ENCODE measurements at places on chromosomes 12 and 14. TPM values are rescaled to one million over a fixed set of nuclear protein-coding genes. Genes with fewer than 3 reads are reported as not detected.

TAS2R30 gene
- 1.4 TPM for total RNA-seq

DNA sequence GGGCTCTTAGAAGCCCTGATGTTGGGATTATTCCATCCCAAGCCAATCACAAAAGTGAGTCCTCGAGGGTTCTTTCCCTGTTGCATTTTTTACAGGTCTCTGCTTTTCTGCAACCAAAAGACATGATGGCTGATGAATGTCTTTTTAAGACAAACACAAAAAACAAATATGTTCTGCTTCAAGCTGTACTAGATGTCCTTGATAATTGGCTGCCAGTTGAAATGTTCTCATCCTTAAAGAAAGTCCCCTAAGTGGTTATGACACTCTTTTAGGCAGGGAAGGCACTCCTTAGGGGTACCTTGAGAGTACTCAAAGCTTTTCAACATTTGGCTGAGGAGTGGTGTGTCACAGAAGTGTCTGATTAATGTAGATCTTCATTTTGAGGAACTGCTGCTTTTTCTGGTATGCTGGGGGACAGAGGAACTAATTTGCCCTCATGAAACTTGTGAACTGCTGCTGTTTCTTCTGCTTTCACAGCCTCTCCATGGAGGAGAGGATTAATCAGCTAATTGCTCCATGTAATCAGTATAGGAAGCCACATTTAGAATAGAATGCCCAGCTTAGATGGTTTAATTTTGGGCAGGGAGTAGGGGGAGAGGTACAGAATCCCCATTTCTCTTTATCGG is 22.8 kb upstream of the IGF1 start:
- DNase-seq = no peak

DNA sequence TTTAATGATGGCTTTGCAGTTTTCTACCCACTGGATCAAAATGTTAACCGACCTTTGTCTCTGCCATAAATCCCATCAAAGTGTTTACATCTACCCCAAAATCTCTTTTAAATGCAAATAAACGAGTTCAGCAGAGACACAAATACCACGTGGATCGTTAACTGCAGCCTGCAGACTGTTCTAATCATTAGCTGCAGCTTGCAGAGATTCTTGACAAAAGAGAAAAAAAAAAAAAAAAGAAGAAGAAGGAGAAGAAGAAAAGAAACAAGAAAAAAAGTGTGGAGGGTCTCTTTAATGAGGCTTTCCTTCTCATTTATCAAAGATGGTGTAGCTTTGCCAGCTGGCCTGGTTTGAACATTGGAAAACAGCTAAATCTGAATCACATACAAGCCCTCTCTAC is 275.7 kb downstream of the NEDD1 start:
- no peak for DNase-seq

IL22 gene
- not detected for total RNA-seq

DNA sequence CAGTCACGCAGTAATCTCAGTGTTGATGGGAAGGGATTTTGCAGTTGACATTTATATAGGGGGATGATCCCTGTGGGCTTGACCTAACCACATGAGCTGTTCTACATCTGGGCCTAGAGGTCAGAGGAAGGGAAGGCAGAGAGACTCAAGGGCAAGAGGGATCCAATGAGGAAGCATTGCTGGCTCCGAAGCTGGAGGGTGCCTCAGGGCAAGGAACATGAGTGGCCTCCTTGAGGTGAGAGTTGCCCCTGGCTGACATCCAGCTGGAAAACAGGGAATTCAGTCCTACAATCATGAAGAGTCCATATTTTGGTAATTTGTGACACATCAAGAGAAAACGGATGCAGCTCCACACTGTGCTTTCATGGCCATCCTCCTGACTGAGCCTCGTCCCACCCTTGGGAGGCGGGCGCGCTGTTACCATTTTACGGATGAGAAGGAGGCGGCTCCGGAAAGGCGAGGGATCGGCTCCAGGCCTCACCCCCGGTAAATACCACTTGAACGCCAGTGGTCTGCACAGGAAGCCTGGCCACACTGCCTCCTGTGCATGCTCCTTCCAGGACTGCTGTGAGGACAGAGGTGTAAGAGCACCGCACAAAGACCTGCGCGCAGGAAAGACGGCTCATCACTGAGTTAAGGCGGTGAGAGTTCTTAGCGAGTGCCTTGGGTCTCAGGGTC is 18.5 kb upstream of the FKBP4 start:
- no peak for DNase-seq

GRCh38 chr14:21039585-21040369 is 2.4 kb upstream of the RNASE7 start:
- no peak for DNase-seq

PLXNC1 gene
- total RNA-seq = 1.1 TPM

DNA sequence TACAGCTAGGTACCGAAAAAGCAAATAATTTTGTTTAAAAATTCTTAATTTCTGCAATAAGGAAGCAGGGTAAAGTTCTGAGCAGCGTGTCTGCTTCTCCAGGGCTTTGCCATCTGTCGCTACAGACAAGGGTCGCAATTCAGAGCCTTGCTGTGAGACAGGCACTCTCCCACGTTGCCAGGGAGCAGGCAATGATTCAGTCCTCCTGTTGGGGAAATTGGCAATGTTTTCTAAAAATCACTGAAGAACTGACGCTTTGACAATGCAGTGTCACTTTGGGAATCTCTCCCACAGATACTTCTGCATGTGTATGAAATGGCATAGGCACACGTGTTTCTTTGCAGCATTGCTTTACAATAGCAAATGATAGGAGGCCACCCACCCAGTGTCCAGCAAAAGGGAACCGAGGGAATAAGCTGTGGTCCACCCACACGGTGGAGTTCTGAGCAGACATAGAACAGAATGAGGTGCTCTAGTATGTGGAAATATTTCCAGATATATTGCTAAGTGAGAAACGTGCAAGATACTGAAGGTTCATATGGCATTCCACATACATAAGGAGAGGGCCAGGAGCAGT is 16.0 kb upstream of the HIP1R start:
- DNase-seq = no peak

DNA sequence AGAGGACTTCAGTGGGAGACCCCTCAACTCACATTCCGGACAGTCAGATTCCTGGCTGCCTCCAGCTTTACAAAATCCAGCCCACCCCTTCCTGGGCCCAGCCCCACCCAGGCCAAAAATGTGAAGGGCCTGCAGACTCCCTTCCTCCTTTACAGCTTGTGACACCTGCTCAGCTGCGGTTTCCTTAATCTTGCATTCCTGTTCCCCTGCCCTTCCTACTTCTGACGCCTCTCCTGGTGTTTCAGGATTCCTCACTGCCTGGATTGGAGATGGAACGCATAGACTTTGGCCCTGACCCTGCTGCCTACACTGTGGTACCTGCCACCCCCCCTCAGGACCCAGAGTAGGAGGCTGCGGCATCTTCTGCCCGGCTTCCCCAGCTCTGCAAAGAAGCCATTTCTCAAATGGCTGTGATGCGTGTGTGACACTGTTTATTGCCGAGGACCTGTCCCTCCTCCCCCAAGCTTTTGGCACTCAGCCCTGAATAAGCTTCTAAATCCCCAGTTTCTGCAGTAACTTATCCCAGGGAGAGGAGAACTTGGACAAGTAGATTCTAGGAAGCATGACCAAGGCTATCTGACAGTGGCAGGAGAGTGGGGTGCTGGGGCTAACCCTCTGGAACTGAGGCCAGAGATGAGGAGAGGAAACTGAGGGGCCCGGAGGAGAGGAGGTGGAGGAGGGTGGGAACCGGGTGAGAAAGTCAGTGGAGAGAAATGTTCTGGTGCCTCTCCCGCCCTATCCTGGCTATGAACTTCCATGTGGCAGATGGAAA is 24.9 kb upstream of the BCDIN3D start:
- DNase-seq = no peak

GRCh38 chr12:76927170-76927784 is 48.5 kb upstream of the CSRP2 start:
- DNase-seq = peak; percentile 56

DNA sequence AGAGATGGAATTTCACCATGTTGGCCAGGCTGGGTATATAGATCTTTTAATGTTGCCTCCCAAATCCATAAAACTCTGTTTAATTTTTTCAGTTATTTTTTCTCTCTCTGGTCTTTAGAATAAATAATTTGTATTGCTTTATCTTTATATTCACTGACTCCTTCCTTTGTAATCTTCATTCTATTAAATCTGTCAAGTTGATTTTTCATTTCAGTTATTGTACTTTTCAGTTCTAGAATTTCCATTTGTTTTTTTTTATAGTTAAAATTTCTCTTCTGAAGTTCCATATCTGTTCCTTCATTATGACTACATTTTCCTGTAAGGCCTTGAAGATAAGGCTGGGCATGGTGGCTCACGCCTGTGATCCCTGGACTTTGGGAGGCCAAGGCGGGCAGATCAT is 13.6 kb upstream of the SPPL3 start:
- no peak for DNase-seq

DNA sequence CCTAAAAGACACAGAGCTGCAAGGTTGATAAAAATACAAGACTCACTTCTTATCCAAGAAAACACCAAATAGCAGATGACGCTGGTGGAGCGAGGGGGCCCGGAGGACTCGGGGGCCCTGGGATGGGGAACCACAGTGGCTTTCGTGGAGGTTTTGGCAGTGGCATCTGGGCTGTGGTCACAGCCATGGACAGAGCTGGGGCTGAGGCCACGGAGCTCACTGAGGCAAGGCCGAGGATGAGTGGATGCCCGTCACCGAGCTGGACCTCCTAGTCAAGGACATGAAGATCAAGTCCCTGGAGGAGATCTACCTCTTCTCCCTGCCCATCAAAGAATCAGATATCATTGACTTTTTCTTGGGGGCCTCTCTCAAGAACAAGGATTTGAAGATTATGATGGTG is 117.2 kb downstream of the PTPRO start:
- DNase-seq = no peak

DNA sequence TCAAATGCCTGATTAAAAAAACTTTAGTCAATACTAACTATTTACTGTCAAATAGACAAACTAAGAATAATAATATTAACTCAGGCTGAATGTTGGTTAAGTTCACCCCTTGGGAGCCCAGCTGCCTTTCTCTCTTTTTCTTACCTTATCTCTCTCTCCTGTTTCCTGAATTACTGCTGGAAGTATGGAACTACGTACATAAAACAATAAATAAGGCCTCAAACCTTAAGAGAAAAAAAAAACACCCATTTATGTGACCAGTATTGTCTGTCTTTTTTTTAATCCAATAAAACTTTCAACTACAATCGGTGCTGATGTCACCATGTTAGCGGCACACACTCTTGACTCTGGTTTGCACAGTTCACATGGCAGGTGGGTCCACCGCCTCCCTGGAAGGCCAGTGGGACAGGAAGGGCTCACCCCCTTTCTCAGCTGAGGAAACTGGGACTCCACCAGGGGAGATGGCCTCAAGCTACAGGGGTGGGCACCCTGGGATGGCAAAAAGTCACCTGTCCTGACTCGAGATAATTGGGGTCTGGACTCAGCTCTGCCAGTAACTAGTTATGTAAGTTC is 21.3 kb downstream of the BCL11B start:
- no peak for DNase-seq

- peak; percentile 26 for DNase-seq
These were observed 69.0 kb downstream of the PRIMA1 start for GRCh38 chr14:93719256-93719655.

DNA sequence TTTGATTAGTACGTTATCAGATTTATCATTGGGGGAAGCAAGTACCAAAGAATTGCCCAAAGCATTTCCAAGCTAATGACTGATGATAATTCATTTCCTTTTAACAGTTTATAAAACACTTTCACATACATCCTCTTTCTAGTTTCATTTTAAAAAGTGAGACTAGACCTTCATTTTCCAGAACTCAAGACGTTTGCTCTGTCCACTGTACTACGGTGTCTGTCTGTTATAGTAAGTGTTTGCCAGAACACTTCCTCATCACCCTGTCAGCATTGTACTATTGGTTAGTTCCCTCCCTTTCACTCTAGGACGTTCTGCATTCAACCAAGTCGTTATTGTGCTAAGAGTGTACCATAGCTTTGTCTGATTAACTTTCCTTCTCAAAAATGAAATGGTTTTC is 81.7 kb upstream of the TMEM263 start:
- DNase-seq = no peak

DNA sequence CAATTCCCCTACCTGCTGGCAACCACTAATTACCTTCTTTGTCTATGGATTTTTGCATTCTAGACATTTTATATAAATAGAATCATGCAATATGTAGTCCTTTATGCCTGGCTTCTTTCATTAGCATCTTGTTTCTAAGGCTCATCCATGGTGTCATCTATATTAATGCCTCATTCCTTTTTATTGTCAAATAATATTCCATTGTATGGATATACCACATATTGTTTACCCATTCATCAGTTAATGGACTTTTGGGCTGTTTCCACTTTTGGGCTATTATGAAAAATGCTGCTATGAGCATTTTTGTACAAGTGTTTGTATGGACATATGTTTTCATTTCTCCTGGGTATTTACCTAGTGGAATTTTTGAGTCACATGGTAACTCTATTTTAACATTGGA is 18.0 kb downstream of the CYP46A1 start:
- DNase-seq = no peak

DNA sequence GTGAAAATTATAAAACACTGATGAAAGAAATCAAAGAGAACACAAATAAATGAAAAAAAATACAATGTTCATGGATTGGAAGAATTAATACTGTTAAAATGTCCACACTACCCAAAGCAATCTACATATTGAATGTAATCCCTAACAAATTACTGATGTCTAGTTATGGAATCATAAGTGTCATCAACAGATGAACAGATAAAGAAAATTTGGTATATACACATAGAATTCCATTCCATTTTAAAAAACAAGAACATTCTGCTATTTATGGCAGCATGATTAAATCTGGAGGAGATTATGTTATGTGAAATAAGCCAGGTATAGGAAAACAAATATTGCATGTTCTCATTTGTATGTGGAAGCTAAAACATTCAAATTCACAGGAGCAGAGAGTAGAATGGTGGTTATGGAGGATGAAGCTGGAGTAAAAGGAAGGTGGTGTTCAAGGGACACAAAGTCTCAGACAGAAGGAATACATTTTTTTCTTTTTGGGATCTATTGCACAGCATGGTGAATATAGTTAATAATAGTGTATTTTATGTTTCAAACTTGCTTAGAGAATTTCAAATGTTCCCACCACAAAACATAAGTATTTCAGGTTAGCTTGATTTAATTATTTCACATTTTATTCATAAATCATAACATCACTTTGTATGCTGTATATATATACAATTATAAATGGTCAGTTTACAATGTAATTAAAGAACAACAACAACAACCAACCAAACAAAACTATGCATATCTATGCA is 28.5 kb downstream of the A2M start:
- no peak for DNase-seq

ACOT6 gene
- 1.6 TPM for total RNA-seq

- peak; percentile 79 for DNase-seq
These were observed 15.2 kb upstream of the PEBP1 start for GRCh38 chr12:118120579-118121363.

DNA sequence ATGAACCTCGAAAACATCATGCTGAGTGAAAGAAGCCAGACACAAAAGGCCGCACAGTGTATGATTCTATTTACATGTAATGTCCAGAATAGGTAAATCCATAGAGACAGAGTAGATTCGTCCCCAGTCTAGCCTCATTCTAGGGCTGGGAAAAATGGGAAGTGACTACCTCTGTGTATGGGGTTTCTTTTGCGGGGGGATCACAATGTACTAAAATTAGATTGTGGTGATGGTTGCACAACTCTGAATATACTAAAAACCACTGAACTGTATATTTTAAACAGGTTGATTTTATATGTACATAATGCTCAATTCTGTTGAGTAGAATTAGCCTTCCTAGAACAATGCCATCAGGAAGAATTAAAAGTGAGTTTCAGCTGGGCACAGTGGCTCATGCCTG is 6.3 kb upstream of the RILPL2 start:
- DNase-seq = no peak

All from left lobe of liver (tissue), 2 donors.